Activated naive CD8-positive, alpha-beta T cell treated with anti-CD3 and anti-CD28 coated beads for 36 hours (primary cell): ENCODE measurements at places on chromosomes 12 and 14. TPM values are rescaled to one million over a fixed set of nuclear protein-coding genes. Genes with fewer than 3 reads are reported as not detected.
A peak's percentile ranks its signal among the peaks of the same experiment; 100 is the strongest.

- DNase-seq, result no peak
Measured at GRCh38 chr14:94675036-94675435, 62.8 kb downstream of the SERPINA3 start.

DNA sequence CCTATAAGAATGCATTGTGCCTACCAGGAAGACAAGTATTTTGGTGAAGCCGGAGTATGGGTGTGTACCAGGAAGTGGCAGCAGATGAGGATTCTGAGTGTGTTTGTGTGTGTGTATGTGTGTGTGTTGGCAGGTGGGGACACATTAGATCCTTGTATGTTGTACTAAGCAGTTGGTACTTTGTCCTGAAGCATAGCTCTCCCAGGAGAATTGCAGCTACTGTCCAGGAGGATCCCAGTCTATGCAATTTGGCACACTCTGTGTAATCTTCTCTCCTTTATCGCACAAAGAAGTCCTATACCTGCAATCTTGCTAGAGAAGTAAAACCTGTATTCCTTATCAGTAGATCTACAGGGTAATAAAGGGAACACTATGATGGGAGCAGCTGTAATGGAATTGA, 276.5 kb downstream of the PAWR start:
- no peak for DNase-seq

- no peak for DNase-seq
Measured at GRCh38 chr12:44571006-44571550, 305.0 kb downstream of the NELL2 start.

DNA sequence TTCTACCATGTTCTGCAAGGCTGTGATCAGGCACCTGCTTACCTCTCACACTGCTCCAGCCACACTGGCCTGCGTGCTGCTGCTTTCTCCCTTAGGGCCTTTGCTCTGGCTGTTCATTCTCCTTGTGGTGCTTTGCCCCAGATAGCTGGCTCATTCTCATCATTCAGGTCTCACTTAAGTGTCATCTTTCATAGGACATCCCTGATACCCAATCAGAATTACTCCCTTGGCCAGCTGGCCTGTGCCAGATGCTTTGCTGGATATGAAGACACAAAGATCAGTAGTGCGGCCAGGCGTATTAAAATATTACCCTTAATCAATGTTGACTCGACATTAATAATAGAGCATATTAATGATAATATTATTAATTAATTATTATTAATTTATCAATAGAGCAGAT, 143.8 kb upstream of the FGD4 start:
- no peak for DNase-seq

DNA sequence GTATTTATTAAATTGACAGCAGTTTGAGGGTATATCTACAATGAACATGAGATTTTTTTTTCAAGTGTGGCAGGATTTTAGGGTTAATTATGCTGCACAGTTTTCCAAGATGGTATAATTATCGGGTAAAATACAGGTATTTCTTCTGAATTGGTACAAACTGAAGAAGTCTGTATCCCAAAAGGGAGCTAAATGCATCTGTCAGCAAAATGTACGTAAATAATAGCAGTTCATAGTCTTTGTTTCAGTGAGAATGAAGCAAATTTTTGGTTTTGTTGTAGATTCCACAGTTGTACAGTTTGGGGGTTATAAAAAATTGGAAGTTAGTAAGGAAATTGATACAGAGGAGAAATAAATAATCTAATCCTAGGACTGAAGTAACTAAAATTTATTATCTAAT, 63.3 kb downstream of the RAD52 start:
- no peak for DNase-seq

DNA sequence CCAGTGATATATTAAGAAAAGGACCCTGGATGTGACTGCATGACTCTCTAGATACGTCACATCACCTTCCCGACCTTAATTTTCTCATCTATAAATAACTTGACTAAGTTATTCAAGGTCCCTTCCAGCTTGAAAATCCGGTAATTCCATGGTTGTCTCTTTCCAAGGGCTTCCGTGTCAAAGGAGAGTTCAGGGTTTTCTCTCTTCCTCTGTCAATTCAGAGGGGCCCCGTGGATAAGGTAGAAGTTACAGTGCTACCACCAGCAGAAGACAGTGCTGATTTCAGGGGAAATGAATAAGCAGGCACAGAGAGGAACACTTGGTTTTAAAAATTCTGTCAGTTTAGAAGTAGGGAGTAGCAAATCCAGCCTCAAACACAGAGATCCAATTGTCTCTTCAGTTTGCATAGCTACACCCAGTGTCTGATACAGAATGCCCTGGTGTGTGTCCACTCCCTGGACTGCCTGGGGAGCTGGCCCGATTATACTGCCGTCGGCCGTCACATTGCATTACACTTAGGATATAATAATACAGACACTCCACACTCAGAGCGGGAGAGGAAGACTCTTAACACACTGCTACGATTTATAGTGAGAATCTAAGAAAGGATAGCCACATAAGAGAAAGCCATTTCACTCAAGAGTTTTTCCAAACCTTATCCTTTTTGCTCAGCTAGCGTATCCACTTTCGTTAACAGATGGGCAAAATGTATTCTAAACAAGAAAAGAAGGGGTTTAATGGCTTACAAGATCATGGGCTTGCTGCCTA, 54.7 kb upstream of the GTF2A1 start:
- no peak for DNase-seq

DNA sequence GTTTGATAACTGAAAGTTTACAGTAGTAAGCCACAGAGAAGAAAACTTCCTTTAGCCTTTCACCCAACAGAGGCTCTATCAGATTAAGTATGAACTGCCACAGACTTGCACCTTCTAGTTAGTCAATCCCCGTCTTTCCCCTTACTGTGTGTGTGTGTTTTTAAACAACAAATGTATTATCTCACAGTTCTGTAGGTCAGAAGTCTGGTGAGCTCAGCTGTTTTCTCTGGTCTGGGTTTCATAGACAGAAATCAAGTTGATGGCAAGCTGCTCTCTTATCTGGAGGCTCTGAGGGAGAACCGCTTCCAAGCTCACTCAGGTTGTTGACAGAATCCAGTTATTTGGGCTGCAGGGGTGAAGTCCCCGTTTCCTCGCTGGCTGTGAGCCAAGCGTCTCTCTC, 320.5 kb downstream of the PRKD1 start:
- DNase-seq, result no peak

- DNase-seq, result no peak
Measured at GRCh38 chr12:58564721-58565120, 355.6 kb downstream of the LRIG3 start.

DNA sequence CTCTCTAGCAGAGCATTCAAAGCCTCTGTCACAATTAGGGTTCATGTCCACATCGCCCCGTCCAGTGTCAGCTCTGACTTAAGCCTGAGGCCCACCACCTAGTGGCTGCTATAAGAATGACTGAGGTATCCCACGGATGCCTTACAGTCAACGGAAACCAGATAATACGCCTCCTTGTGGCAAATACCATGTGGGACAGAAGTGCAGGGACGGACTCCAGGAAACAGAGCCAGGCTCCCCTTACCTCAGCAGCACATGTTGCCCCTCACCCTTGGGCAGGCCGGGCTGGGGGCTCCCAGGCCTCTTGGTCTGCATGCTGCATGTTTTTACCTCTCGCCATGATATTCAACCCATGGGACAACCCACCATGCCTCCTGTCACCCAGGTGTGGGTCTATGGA, 86.3 kb downstream of the VWF start:
- DNase-seq, result peak; percentile 51

HOXC12 gene
- not detected for total RNA-seq

FOXG1 gene
- total RNA-seq, result not detected

GRCh38 chr12:70551731-70552130, 85.5 kb downstream of the PTPRB start:
- no peak for DNase-seq
